ENCODE measurements at places on chromosomes 4 and X. TPM values are rescaled to one million over a fixed set of nuclear protein-coding genes. Genes with fewer than 3 reads are reported as not detected.

DNA sequence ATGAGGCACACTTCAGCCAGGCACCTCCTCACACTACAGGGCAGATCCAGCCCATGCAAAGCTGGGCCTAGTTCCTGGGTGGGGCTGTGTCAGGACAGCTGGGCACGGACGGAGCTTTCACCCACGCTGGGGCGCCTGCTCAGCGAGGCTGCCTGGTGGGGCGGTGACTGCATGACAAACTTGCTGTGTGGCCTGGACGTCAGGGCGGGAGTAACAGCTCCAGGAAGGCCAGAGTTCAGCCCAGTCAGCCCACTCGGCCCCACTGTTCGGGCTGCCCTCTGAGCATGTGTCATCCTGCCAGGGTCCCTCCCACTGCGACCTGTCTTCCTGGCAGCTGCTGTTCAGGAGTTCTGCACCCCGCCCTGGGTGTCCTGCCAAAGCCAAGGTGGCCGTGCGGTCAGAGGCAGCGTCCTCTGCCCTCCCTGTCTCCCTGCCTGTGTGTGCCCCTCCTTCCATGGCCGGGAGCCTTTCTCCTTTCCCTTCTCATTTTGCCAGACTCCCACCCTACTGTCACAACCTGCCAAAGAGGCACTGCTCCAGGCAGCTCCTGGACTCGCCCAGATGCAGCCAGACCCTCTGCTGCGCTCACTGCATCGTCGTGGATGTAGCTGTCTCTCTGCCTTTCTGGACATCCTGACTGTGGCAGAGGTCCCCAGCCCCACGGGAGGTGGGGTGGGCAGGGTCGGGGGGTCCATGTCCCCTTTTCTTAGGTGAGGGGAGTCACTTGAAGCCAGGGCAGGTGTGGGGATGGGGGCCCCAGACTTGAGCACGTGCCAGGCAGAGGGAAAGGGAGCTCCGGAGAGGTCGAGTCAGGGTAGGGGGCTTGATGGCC is 33.0 kb upstream of the KIAA0232 start:
- DNase-seq, result peak; percentile 34

Gene NMU
- 1.4 TPM for polyA plus RNA-seq

DNA sequence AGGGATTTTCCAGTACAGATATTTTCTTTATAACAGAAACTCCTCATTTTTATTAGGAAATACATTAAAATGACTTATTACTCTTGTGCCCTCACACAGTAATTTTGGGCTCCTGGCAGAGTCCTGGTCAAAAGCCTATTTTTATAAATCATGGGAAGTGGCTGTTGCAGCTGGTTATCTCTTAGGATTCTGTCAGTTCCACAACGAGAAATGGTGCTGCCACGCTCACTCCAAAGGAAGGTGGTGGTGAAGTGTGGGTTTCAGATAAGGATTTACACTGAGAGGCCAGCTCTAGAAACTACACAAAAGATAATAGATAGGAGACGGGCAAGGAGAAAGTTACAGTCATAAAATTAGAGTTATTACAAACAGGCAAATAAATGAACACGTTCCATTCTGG is 159.2 kb upstream of the FAM241A start:
- no peak for DNase-seq

DNA sequence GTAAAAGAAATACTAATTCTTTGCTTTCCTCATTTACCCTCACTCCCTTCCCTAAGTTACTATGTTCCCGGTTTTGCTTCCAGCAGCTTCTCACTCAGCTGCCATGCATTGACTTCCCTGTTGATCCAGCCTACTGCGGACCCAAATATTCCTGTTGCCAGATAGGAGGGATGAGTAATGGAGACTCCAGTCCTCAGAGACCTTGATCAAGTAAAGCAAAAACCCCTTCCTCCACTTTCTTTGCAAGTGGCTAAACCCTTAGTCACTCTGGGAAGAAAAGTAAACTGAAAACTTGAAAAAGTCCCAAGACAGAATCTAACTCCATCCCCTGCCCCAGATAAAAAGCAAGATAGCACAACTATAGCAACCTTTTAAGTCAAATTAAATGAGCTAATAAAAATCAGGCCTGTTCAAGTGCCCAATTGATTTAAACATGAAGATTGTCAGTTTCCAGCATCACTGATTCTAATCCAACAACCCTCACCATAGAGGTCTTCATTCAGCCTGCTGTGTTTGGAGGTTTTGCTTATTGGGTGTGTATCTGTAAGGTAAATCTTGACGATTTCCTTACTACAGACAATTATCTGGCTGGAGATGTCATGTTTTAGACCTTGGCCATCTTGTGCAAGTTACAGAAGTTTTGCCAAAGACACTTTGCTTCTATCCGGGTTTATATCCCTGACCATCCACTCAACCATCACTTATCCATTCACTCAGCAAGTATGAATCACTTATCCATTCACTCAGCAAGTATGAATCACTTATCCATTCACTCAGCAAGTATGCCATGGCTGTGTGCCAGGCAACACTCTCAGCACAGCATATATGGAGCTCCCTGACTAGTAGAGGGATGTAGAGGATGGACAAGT is 17.6 kb downstream of the FGFBP1 start:
- peak; percentile 89 for DNase-seq

Gene PRSS48
- polyA plus RNA-seq, result not detected

Gene WDR17
- 0.05 TPM for polyA plus RNA-seq

GRCh38 chr4:169741569-169741968 is 16.2 kb downstream of the HPF1 start:
- no peak for DNase-seq

Gene GC
- not detected for polyA plus RNA-seq

Gene TEX13C
- not detected for polyA plus RNA-seq

DNA sequence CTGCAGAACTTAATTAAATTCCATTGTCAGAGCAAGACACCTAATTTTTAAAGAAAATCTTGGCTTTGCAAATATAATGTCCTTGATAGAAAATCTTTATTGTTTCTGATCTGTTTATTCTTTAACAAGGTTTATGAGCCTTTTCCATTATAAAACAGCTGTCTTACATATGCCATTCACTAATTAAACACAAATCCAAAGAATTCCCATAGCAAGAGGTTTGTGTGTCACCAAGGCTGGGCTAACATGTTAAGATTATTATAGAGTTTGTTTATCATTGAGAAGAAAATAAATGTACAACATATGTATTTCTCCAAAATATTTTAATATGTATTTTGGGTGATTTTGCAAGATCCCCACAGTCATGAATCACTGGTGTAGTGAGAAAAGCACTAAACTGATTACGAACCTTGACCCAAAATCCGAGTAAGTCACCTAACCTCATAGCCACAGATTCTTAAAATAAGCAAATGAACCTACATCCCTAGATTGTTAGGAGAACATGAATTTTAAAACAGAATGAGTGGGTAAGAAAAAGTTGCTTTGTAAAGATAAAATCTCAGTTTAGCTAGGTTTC is 694.8 kb upstream of the INTU start:
- DNase-seq, result no peak

GRCh38 chrX:20037186-20037585 is 46.3 kb upstream of the BCLAF3 start:
- no peak for DNase-seq

DNA sequence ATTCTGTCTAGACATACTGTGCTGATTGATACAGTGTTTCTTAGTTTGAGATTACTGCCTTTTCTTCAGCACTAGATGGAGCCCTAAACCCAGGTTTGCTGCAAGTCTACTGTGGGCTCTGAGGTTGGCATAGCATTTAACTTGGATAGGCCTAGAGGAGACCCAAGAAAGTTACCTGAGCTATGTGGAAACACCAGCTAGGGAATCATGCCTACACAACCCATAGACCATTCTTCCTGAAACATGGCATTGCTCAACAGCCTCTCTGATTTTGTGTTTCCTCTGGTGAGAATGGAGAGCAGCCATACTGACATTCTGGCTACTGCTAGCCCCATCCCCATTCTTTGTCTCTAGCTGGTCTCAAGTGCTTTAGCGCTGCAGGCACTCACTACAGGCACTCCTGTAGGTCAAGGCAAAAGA is 287.7 kb upstream of the PCDH18 start:
- peak; percentile 61 for DNase-seq

DNA sequence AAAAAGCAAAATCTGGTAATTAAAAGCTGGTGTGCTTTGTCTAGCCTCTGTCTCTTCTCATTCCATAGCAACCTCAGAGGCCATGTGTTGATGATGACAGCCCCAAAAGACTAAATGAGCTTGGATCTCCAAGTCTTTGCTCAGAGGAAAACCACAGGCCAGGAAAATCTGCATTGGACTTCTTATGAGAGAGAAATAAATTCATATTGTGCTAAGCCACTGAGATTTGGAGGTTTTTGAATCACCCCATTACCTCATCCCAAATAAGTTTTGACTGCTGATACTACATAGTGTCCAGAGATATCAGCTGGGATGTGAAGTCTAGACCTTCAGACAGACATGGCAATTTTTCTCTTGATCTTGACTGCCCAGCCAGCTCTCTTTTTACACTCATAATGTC is 178.6 kb upstream of the DIPK2B start:
- no peak for DNase-seq

Gene NHS
- polyA plus RNA-seq, result 0.08 TPM

DNA sequence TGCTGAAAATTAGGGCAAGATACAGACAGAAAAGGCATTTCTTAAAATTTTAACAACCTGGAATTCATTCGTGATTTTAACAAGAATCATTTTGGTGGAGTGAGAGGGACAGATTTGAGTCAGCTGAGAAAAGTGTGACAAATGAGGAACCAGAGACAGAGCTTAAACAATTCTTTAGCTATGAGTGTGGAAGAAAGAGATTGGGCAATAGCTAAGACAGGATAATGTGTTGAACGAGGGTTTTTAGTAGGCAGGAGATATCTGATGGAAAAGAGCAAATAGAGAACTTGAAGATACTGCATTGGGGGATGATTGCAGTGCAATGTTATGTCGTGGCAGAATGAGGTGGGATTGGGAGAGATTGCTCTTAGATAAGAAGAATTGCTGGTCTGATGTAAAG is 164.2 kb upstream of the SPRY1 start:
- DNase-seq, result peak; percentile 10

GRCh38 chrX:105696870-105697269 is 125.5 kb upstream of the NRK start:
- no peak for DNase-seq

DNA sequence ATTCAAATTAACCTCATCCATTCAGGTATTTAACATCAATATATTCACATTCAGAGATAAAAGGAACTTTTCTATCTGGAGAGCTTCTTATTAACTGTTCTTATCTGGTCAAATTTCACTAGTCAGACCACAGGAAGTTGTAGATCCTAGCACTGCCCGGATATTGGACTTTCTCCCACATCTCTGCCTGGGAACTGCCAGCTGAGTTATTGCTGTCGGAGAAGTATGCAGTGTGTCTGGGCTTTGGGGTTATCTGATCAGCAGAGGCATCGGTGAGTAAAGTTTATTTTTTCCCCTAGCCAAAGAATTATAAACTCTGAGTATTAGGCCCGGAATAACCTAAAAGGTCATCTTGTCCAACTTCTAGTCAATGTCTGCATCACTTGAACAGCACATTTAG is 45.1 kb downstream of the OR13H1 start:
- DNase-seq, result no peak

Gene CDKL2
- 0.23 TPM for polyA plus RNA-seq

Gene RGN
- polyA plus RNA-seq, result 0.58 TPM

- no peak for DNase-seq
Observed at GRCh38 chr4:16000708-16001483, 37.9 kb upstream of the FGFBP2 start.

- DNase-seq, result no peak
Observed at GRCh38 chrX:68199062-68199848, 234.0 kb downstream of the OPHN1 start.

DNA sequence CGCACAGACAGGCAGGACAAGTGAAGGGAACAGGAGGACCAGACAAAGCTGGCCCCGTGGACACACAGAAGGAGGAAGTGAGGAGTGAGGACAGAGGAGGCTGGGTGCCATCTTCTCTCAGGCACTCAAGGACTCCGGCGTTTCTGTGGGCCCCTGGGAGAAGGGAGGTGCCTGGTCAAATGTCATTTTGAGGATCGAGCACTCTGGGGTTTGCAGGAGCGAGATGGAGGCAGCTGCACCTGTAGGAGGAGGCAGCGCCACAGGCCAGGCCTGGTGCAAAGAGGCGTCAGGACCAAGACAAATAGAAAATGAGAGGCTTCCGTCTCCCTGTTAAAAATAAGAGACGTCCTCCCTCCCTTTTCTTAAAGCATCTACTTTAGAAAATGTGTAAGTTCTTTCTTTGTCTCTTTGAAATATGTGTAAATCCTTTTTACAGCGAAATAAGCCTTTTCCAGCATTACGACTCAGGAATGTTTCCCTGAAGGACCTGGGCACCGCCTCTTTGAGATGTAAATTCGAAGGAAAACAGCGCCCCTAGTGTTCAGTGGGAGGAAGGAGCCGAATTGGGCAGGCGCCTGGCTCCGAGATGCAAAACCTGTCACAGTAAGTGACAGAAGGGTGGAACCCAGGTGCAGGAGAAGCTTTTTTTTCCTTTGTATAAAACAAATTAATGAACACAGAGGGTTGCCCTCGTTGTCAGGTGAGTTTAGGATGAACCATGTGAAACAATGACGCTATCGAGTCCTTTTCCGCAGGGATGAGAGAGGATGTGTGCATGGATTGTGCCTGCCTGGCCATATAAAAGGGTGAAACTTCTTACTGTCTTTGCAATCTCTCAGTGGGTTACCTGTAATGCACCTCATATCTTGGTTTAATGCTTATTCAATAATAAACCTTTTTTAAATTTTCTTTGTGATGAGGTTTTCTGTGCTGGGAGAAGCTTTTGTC is 1.4 kb upstream of the C4orf50 start:
- DNase-seq, result peak; percentile 40

- DNase-seq, result no peak
Observed at GRCh38 chrX:1725472-1725871, 110.6 kb downstream of the ASMT start.

DNA sequence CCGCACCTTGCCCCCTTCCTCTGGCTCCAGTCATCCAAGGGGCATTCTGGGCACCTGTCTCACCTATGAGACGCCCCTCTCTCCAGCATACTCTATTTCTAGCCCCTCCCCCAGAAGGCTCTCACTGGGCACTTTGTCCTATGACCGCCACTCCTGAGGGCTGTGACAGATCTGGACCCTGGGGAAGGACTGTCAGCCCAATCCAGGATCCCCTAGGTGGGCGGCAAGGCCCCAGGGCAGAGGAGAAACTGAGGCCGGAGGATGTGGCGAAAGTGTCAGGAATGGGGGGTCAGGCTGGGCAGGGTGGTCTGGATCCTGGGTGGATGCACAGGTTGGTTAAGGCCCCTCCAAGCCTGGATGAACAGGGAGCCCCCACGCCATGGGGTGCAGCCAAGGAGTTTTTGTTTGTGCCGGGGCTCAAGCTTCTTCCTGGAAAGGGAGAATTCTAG is 16.2 kb upstream of the NAT8L start:
- DNase-seq, result no peak

DNA sequence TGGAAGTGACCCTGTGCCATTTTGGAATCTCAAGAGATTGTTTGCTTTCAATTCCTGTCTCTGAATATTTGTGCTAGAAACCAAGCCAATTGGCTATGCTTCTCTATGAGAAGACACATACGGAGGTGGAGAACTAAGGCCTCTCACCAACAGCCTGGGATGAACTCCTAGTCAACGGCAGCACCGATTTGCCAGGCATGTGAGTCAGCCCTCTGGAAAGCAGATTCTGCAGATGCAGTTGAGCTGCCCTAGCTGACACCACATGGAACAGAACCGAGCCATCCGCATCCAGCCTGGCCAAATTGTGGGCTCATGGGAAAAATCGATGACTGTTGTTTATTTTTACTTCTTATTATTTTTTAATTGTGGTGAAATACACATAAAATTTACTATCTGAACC is 58.2 kb upstream of the WDFY3 start:
- DNase-seq, result no peak
